ENCODE measurements at places on chromosomes 2 and 18.

DNA sequence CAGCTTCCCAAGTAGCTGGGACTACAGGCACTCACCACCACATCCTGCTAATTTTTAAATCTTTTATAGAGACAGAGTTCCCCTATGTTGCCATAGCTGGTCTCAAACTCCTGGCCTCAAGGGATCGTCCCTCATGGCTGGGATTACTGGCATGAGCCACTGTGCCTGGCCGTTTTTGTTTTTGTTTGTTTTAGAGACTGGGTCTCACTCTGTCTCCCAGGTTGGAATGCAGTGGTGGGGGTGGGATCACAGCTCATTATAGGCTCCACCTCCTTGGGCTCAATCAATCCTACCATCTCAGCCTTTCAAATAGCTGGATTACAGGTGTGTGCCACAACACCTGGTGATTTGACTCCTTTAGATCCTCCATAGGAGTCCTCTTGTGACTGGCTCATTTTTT is 19.5 kb upstream of the ZDBF2 start:
- DNase-seq: no peak

DNA sequence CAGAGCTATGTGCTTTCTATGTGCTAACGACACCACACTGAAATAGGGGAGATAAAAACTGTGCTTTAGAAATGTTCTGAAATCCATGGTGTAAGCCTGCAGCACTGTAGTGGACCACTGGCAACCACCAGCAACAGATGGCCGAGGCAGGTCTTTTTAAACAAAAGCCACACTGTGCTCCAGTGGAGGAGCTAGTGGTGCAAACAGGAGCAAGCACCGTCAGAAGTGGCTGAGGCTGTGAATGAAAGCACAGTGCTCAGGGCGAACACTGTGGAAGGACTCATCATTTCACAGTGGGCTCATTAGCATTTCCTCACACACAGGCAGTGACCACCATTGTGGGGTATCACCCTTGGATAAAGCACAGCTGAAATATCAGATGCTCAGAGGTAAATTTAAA is 22.9 kb upstream of the MTX2 start:
- no peak for DNase-seq

DNA sequence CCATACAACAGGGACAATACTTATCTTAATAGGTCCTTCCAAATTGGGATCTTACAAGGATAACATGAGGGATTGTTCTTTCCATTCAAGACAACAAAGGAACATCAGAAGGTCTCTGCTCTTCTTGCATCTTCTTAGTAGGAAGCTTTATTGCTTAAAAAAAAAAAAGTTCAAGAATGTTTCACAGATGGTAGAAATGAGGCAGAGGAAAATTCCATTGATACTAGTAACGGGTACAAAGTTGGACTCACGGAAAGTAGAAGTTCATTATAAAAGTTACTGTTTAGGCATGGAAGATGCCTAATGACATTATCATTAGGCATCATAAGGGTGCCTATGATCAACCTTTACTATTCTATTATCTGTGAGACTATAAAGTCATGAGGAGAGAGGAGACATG is 136.2 kb downstream of the LAMA3 start:
- DNase-seq: no peak

GRCh38 chr2:124024561-124025170 is 421 bp upstream of the CNTNAP5 start:
- DNase-seq: no peak

- no peak for DNase-seq
These were observed 141.2 kb upstream of the ST6GAL2 start for GRCh38 chr2:107027205-107027604.

- DNase-seq: no peak
These were observed 126.7 kb downstream of the NDUFA10 start for GRCh38 chr2:239898292-239898925.

DNA sequence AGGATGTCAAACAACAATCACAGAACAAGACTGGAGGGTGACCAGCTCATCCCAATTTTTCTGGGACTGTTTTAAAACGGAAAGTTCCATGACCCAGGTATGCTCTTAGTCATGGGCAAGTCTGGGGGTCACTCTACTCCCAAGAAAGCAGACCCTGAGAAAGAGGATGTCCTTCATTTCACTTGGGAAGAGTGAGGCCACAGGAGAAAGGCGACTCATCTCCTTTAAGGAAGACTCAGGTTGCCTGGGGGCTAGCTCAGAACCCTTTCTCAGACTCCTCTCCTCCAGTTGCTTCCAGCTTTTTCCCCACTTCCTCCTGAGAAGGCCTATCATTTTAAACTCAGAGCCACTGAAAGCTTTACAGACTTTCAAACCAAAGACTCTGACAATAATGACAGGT is 9.3 kb downstream of the RNF152 start:
- no peak for DNase-seq

Measured in activated T-cell treated with anti-CD3 and anti-CD28 coated beads for 4 hours (primary cell).